LHCN-M2 (cell line): ENCODE measurements at places on chromosomes 4 and X. TPM values are rescaled to one million over a fixed set of nuclear protein-coding genes. Genes with fewer than 3 reads are reported as not detected.

- no peak for DNase-seq
Measured at GRCh38 chr4:156228676-156229075, 275.0 kb upstream of the CTSO start.

GRCh38 chr4:10666616-10667015 lies 18.0 kb downstream of the CLNK start:
- no peak for DNase-seq

GRCh38 chrX:84729408-84729807 lies 227.2 kb upstream of the HDX start:
- no peak for DNase-seq

DNA sequence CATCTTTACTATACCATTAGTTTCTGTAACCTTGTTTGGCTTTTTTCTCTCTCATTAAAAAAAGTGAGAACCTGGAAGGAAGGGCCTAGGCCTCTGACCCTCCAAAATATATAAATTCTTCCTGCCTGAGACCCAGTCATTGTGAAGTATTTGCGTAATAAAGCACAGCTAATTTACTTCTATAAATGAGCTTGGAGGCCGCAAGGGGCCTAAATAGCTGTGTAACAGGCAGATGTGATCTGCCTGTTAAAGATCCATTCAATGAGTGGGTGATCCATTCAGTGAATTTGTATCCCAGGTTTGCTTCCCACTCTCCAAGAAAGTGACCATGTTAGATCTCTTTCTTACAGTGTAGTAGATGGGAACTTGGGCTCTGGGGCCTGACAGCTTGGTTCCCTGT lies 595 bp upstream of the PYURF start:
- DNase-seq = no peak

DNA sequence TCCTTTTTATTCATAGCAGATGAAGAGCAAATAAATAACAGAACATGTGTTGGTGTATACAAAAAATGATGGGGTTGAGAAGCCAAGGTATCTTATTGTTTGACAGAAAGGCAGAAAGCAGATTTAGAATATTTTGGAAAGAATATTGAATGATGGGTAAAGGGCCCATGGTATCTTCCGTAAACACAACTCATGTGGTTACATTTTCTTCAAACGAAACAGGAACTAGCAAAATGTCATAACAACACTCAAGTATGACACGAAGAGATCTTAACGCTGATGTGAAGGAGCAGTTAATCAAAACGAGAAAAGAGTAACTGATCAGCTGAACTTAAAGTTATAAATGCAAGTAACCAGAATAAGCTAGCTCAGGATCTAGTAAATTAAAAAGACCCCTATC lies 195.7 kb upstream of the GK2 start:
- DNase-seq = no peak

DNA sequence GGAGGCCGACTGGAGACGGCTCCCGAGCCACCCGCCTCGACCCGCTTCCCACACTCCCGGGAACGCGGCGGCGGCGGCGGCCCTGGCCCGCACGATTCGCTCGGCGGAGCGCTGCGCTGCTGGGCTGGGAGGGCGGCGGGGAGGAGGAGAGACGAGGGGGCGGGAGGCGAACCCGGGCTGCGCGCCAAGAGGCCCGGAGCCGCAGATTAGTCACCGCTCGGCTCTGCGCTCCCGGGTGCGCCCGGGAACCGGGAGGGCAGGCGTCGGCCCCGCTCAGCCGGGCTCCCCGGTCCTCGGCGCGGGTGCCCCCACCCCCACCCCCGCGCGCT lies 11.2 kb upstream of the BCOR start:
- peak; percentile 67 for DNase-seq

DNA sequence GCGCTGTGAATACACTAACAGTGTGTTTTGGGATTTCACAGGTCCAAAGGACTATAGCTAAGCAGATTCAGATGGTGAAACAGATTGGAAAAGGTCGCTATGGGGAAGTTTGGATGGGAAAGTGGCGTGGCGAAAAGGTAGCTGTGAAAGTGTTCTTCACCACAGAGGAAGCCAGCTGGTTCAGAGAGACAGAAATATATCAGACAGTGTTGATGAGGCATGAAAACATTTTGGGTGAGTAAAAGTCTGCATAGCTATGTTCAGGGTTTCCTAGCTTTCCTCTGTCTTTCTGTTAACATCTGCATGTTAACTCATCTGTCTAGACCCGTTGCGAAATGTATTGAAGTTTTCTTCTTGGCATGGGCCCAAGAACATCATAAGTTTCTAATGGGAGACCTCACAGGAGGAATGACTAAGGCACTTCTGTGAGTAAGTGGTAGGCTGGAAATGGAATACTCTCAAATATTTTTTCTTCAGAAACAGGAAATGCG lies 372.1 kb downstream of the BMPR1B start:
- peak; percentile 99 for DNase-seq

DNA sequence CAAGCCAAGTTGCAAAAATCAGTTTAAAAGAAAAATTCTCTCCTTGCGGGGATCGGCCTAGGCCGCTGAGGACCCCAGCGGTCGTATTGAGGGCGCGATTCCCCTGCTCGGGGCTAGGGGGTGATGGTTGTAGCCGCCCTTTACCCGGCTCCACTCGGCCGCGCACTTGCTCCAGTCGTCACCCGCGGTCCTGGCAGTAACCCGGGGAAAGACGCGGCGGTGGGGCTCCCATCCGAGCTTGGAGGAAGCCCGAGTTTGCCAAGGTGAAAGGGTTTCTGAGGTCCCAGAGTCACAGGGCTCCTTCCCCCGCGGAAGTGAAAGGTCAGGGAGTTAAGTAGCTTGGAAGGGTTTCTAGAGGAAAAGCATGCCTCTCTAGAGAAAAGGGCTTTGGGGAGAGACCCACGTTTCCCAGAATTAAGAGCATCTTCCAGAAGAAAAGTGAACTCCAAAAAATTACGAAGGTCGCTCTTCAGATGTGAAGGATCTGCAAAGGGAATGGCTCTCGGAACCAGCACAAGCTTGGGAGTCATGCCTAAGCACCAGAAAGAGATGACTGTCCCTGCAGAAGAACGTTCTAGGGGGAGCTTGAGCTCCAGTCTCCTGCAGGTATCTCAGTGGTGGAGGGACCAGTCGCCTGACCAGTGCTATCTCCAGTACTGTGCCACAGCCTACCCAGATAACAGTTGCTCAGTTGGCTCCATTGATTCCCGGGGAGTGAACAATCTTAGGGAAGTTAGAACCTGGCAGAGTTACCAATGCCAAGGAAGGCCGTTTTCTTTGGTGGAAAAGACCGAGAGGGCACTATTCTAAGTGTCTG lies 875 bp downstream of the LAP3 start:
- peak; percentile 19 for DNase-seq

- DNase-seq = no peak
Measured at GRCh38 chr4:45741897-45742296, 382.0 kb downstream of the GABRG1 start.

- DNase-seq = no peak
Measured at GRCh38 chr4:35300996-35301774, 943.1 kb downstream of the ARAP2 start.

GRCh38 chr4:26779674-26780073 lies 81.0 kb upstream of the STIM2 start:
- peak; percentile 69 for DNase-seq

GRCh38 chrX:1452516-1453394 lies at the start of gene ASMTL:
Gene ASMTL (minus strand): TSS chrX:1452909. CDS start chrX:1452840, 69 bp downstream.
- peak; percentile 95 for DNase-seq

DNA sequence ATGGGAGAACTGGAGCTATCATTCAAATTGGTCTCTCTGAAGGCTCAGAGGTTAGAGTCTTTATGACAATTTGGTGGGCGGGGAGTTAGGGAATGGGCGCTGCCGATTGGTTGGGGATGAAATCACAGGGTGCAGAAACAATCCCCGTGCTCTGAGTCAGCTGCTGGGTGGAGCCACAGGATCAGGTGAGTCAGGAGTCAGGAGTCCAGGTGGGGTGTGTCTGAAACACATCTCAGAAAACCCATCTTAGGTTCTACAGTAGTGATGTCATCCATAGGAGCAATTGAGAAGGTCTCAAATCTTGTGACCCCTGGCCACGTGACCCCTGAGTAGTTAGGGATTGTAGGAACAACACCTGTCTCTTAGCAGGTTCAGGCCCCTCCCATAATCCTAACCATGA lies 41.6 kb upstream of the TLR3 start:
- no peak for DNase-seq

GLRA3 gene
- not detected in 2 replicates for total RNA-seq

DAPP1 gene
- total RNA-seq = not detected in 2 replicates

FREM3 gene
- total RNA-seq = not detected in 2 replicates
